CD8-positive, alpha-beta memory T cell (primary cell): ENCODE measurements at places on chromosomes 16 and 17.

GRCh38 chr16:87424266-87424665 lies 32.1 kb downstream of the MAP1LC3B start:
- no peak for DNase-seq
- H3K27me3 ChIP-seq = no peaks in the 10 kb centered on the region
- H3K27ac ChIP-seq = no peak overlapping the region

GRCh38 chr16:88617268-88618031 lies 20.9 kb upstream of the IL17C start:
- peak overlapping the region; percentile 80 for H3K27ac ChIP-seq
- no peak overlapping the region for H3K4me3 ChIP-seq
- peaks cover 36% of the 10 kb centered on the region for H3K4me1 ChIP-seq

GRCh38 chr17:57605675-57606105 lies 139.4 kb downstream of the CCDC182 start:
- no peak overlapping the region for H3K27ac ChIP-seq
- no peak for DNase-seq
- no peaks in the 10 kb centered on the region for H3K27me3 ChIP-seq
- peaks cover 77% of the 10 kb centered on the region for H3K4me1 ChIP-seq
- H3K36me3 ChIP-seq = no peaks in the 10 kb centered on the region

DNA sequence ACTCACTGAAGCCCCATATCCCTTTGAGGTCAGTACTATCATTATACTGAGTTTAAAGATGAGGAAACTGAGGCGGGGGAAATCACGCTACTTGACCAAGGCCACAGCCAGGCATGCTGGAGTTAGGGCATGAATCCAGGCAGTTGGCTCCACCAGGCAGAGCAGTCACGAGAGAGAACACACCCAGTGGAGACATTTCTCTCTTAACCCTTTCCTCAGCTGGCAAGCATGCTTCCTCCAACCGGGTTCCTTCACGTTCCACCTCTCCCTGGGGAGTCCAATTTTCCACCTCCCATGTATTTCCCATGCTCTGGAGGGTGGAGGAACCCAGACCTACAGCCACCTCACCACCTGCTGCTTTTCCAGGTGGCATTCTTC lies 32.8 kb downstream of the VAC14 start:
- no peak overlapping the region for H3K4me3 ChIP-seq
- H3K36me3 ChIP-seq = peaks cover 7% of the 10 kb centered on the region
- no peak overlapping the region for H3K27ac ChIP-seq
- DNase-seq = no peak
- no peaks in the 10 kb centered on the region for H3K4me1 ChIP-seq

- H3K36me3 ChIP-seq = no peaks in the 10 kb centered on the region
- no peak for DNase-seq
- no peak overlapping the region for H3K27ac ChIP-seq
- no peak overlapping the region for H3K4me3 ChIP-seq
- H3K4me1 ChIP-seq = no peaks in the 10 kb centered on the region
- no peaks in the 10 kb centered on the region for H3K27me3 ChIP-seq
Measured at GRCh38 chr17:73744411-73744810, 100.2 kb upstream of the SDK2 start.
